ENCODE measurements at places on chromosomes 6 and 20.
A peak's percentile ranks its signal among the peaks of the same experiment; 100 is the strongest.

- DNase-seq = no peak
Observed at GRCh38 chr20:63536997-63537524, at the start of gene PTK6. PTK6 (minus strand) TSS chr20:63537376; CDS start chr20:63537314, 62 bp downstream.

- no peak for DNase-seq
Observed at GRCh38 chr6:132789396-132789776, 9.1 kb downstream of the SLC18B1 start.

GRCh38 chr20:44916586-44916985 lies 6.7 kb downstream of the PABPC1L start:
- DNase-seq = no peak

DNA sequence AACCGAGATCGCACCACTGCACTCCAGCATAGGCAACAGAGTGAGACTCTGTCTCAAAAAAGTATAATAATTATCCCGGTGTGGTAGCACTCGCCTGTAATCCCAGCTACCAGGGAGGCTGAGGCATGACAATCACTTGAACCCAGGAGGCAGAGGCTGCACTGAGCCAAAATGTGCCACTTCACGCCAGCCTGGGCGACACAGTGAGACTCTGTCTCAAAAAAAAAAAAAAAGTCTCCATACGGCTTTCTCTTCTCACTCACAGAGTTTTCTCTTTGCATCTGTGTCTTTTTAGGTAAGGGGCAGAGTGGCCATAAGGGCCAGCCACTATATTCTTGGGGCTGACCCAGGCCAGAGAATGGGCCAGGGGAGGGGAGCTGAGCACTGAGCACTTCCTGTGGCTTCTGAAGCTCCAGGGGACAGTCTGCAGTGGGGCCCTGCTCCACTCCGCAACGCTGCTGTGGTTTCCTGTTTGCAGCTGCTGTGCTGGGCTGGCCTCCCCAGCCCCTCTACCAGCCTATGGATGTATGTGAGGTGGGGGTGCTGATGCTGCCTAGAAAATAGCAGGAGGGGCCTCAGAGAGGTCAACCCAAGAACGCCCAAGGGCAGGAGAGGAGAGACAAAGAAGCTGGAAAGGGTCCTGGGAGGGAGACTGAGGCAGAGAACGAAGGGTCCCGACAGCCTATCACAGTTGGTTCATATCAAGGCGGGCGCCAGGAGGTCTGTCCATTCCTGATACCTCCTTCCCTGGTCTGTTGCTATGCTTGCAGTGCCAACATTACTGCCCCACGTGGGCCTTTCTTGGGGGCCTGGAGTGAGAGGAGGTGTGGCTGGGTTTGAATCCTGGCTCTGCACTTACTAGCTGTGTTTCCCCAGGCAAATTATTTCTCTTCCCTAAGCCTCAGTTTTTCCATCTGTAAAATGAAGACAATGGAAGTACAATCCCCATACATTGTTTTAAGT lies 16.0 kb downstream of the SLA2 start:
- peak; percentile 31 for DNase-seq

Data from Daoy (cell line).